ENCODE measurements at places on chromosomes 5 and 9. TPM values are rescaled to one million over a fixed set of nuclear protein-coding genes. Genes with fewer than 3 reads are reported as not detected.

Gene ZNF618
- 10.5 TPM for total RNA-seq

Gene RNF183
- 0.09 TPM for total RNA-seq

Gene MAMDC2
- total RNA-seq: 0.40 TPM

Gene SLC6A7
- total RNA-seq: not detected

Gene PCDHB9
- total RNA-seq: 0.03 TPM

Gene IFNA17
- not detected for total RNA-seq
